Upper lobe of left lung (tissue), 6 donors: ENCODE measurements at places on chromosomes 2 and 18. TPM values are rescaled to one million over a fixed set of nuclear protein-coding genes. Genes with fewer than 3 reads are reported as not detected.

GRCh38 chr2:196335221-196335634, 163.8 kb upstream of the STK17B start:
- no peak overlapping the region for H3K27ac ChIP-seq
- H3K4me1 ChIP-seq, result peaks cover 4% of the 10 kb centered on the region
- H3K36me3 ChIP-seq, result no peaks in the 10 kb centered on the region
- no peak overlapping the region for H3K4me3 ChIP-seq
- no peaks in the 10 kb centered on the region for H3K27me3 ChIP-seq

DNA sequence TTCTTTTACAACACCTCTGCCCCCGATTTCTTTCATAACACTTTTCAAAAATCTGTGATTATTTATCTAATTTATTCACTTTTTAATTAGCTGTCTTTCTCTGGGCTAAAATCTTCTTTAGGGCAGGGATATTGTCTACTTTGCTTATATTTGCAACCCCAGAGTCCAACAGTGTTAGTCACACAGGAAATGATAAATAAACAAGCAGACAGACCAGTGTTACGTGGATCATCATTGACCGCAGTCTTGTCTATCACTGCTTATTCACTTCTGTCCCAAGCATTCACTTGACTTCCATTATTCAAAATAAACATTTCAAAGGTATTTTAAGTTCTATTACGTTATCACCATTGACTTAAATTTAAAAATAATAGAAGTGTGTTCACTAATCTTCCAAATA, 237.6 kb upstream of the UBE2E3 start:
- DNase-seq, result no peak

GRCh38 chr2:96083064-96083939, 33.1 kb downstream of the ADRA2B start:
- no peak overlapping the region for H3K4me3 ChIP-seq
- no peak for DNase-seq
- H3K27me3 ChIP-seq, result no peaks in the 10 kb centered on the region
- H3K27ac ChIP-seq, result no peak overlapping the region

- no peak overlapping the region for H3K4me3 ChIP-seq
- peaks cover 21% of the 10 kb centered on the region for H3K36me3 ChIP-seq
- peak overlapping the region; percentile 79 for H3K27ac ChIP-seq
- H3K27me3 ChIP-seq, result no peaks in the 10 kb centered on the region
- no peak for DNase-seq
- peaks cover 65% of the 10 kb centered on the region for H3K4me1 ChIP-seq
Observed at GRCh38 chr18:12012697-12013096, 31.4 kb downstream of the IMPA2 start.

DNA sequence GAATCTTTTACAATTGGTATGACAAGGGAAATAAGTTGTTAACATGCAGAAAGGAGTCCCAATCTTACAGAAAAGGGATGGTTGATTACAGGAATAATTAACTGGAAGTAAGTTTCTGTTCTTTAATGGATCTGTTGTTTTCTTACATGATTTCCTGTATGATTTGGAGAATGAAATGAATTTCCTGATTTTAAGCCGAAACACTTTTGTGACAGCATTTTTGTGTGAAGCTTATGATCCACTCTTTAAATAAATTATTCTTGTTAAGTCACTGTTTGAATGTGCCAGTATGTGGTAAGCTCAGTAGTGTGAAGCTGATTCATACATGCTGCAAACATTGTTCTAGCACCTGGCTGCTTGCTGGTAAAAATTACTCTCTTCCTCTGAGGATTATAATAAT, 516.2 kb downstream of the DCDC2C start:
- H3K27ac ChIP-seq, result no peak overlapping the region
- H3K4me3 ChIP-seq, result no peak overlapping the region
- H3K4me1 ChIP-seq, result no peaks in the 10 kb centered on the region
- DNase-seq, result no peak
- no peaks in the 10 kb centered on the region for H3K36me3 ChIP-seq
- H3K27me3 ChIP-seq, result no peaks in the 10 kb centered on the region

DNA sequence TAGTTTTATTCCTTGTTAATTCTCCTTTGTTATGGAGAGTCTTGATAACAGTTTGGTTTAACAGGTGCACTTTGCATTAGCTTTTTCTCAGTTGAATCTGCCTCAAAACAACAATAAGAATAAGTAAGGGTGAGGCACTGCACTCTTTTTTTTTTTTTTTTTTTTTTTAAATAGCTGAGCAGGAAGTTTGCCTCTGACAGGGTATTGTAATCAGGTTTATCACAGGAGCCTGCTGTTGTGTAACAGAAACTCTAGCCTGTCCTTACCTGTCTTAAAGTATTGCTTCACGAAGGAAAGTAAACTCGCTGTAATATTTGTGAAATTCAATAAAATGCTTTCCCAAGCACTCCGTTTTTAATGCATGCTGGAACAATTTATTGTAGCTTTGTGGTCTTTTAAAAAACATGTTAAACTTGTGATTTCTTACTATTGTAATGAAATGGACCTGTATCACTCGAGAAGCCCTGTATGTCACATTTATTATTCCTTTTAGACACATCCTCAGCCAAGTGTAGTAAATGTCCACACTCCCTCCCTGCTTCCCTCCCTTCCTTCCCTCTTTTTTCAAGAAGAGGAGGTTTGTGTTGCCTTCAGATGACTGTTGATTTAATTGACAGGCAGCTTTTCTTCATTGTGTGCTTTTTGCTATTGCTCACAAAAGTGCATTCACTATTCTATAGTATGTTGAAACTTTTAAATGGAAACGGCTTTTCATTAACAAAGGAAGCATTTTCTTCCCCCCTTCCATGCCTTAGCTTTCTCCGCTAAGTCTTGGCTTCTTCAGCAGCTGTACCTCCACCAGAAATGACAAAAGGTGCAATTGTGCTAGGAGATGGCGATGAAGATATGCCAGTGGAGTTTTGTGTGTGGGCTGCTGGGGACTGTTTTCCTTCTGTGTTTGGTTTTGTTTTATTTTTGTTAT, 52.7 kb downstream of the TAF1B start:
- peak overlapping the region; percentile 2 for H3K27ac ChIP-seq
- no peaks in the 10 kb centered on the region for H3K27me3 ChIP-seq
- H3K36me3 ChIP-seq, result no peaks in the 10 kb centered on the region
- no peak for DNase-seq
- H3K4me3 ChIP-seq, result no peak overlapping the region
- peaks cover 22% of the 10 kb centered on the region for H3K4me1 ChIP-seq

GRCh38 chr2:70511971-70512729, 41.5 kb downstream of the TGFA start:
- no peak overlapping the region for H3K27ac ChIP-seq
- no peak for DNase-seq
- no peaks in the 10 kb centered on the region for H3K27me3 ChIP-seq
- H3K4me1 ChIP-seq, result peaks cover 15% of the 10 kb centered on the region

- no peak for DNase-seq
- H3K4me1 ChIP-seq, result peaks cover 36% of the 10 kb centered on the region
- no peak overlapping the region for H3K4me3 ChIP-seq
Observed at GRCh38 chr2:70094171-70094977, 7.1 kb downstream of the PCBP1 start.

GRCh38 chr2:12918835-12919445, 202.2 kb downstream of the TRIB2 start:
- peak overlapping the region; percentile 66 for H3K27ac ChIP-seq
- no peaks in the 10 kb centered on the region for H3K27me3 ChIP-seq
- H3K4me3 ChIP-seq, result no peak overlapping the region

GRCh38 chr2:100614455-100615000, 51.7 kb downstream of the PDCL3 start:
- no peaks in the 10 kb centered on the region for H3K36me3 ChIP-seq
- H3K4me1 ChIP-seq, result no peaks in the 10 kb centered on the region
- no peak for DNase-seq
- no peak overlapping the region for H3K27ac ChIP-seq
- H3K27me3 ChIP-seq, result no peaks in the 10 kb centered on the region

DNA sequence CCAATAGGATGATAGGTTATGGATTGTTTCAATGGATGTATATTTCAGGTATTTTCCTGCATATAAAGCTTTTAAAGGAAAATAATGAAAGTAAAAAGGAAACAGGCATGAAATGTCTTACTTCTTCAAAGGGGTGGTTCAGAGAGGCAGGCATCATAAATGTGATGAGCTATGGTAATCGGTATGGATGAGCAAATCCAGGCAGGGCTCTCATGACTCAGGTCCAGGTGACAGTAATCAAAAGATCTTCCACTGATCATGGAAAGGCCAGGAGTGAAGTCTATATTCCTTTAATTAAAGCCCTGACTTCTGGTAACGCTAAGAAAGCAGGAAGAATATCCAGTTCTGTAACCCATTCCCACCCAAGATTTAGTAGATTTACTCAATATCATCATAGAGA, 48.7 kb upstream of the RGPD4 start:
- H3K27me3 ChIP-seq, result no peaks in the 10 kb centered on the region
- H3K4me1 ChIP-seq, result no peaks in the 10 kb centered on the region
- no peak overlapping the region for H3K4me3 ChIP-seq
- no peak overlapping the region for H3K27ac ChIP-seq
- no peaks in the 10 kb centered on the region for H3K36me3 ChIP-seq
- DNase-seq, result no peak

GRCh38 chr2:227623226-227623625, 5.9 kb downstream of the SCYGR4 start:
- DNase-seq, result no peak
- no peaks in the 10 kb centered on the region for H3K4me1 ChIP-seq
- no peaks in the 10 kb centered on the region for H3K27me3 ChIP-seq

DNA sequence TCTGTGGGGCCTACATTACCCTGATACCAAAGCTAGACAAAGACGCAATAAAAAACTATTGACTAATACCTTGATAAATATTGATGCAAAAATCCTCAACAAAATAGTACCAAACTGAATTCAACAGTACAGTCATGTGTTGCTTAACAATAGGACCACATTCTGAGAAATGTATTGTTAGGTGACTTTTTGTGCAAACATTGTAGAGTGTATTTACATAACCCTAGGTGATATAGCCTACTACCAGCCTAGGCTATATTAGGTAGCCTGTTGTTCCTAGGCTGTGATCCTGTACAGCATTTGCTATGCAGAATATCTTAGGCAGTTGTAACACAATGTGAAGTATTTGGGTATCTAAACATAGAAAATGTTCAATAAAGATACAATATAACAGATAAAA, 36.7 kb downstream of the CCDC138 start:
- no peaks in the 10 kb centered on the region for H3K27me3 ChIP-seq
- H3K36me3 ChIP-seq, result no peaks in the 10 kb centered on the region
- H3K4me1 ChIP-seq, result no peaks in the 10 kb centered on the region
- no peak overlapping the region for H3K4me3 ChIP-seq

DNA sequence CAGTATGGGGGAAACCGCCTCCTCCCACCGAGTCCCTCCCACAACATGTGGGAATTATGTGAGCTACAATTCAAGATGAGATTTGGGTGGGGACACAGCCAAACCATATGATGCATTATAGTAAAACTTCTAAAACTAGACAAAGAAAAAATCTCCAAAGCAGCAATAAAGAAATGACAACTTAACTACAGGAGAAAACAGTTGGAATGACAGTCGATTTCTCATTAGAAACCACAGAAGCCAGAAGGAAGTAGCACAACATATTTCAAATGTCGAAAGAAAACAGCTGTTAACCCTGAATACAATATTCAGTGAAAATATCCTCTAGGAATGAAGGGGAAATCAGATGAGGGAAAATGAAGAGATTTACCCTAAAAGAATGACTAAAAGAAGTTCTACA, 53.5 kb upstream of the TCF4 start:
- no peak overlapping the region for H3K4me3 ChIP-seq
- H3K27me3 ChIP-seq, result no peaks in the 10 kb centered on the region
- no peak for DNase-seq
- H3K27ac ChIP-seq, result no peak overlapping the region
- H3K4me1 ChIP-seq, result no peaks in the 10 kb centered on the region

DNA sequence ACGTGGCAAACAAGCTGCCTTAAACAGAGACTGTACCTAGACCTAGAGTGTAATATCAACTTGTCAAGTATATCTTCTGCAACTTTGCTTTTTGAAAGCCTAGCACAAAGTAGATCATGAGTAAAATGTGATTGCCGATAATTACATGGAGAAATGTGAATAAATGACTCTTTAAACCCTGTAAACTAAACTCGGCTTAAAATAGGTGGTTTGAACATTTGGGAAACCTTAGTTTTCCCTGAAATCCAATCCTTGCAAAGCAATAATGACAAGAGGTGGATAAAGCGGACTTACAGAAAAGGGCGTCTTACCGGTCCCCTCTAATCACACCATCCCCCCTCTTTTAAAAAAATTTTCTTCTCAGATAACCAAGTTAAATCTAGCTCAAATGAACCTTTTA, 549 bp upstream of the PSMD14 start:
- no peak for DNase-seq

GRCh38 chr2:206611191-206611590, 31.1 kb upstream of the FAM237A start:
- H3K27me3 ChIP-seq, result no peaks in the 10 kb centered on the region
- no peaks in the 10 kb centered on the region for H3K4me1 ChIP-seq
- no peak overlapping the region for H3K4me3 ChIP-seq
- no peak for DNase-seq
- no peak overlapping the region for H3K27ac ChIP-seq
- H3K36me3 ChIP-seq, result no peaks in the 10 kb centered on the region

GRCh38 chr2:69789772-69790600, 39.5 kb upstream of the GMCL1 start:
- DNase-seq, result no peak
- H3K27ac ChIP-seq, result peak overlapping the region; percentile 46
- H3K27me3 ChIP-seq, result no peaks in the 10 kb centered on the region
- H3K4me3 ChIP-seq, result no peak overlapping the region

- no peaks in the 10 kb centered on the region for H3K27me3 ChIP-seq
- no peak overlapping the region for H3K4me3 ChIP-seq
- H3K27ac ChIP-seq, result no peak overlapping the region
Observed at GRCh38 chr18:32295604-32296003, 105.8 kb downstream of the MEP1B start.

- no peaks in the 10 kb centered on the region for H3K4me1 ChIP-seq
- no peaks in the 10 kb centered on the region for H3K27me3 ChIP-seq
- H3K4me3 ChIP-seq, result no peak overlapping the region
Observed at GRCh38 chr2:211085056-211085680, 528.8 kb downstream of the CPS1 start.

GRCh38 chr2:161067846-161068350, 92.3 kb upstream of the TANK start:
- H3K36me3 ChIP-seq, result no peaks in the 10 kb centered on the region
- H3K4me3 ChIP-seq, result no peak overlapping the region
- no peak overlapping the region for H3K27ac ChIP-seq
- peaks cover 7% of the 10 kb centered on the region for H3K4me1 ChIP-seq
- no peaks in the 10 kb centered on the region for H3K27me3 ChIP-seq

- H3K27ac ChIP-seq, result no peak overlapping the region
- no peaks in the 10 kb centered on the region for H3K36me3 ChIP-seq
- no peak overlapping the region for H3K4me3 ChIP-seq
- no peak for DNase-seq
- H3K4me1 ChIP-seq, result no peaks in the 10 kb centered on the region
- no peaks in the 10 kb centered on the region for H3K27me3 ChIP-seq
Observed at GRCh38 chr2:68031542-68032160, 31.2 kb downstream of the C1D start.

GRCh38 chr2:13682540-13683272, 949.8 kb upstream of the LRATD1 start:
- H3K4me1 ChIP-seq, result no peaks in the 10 kb centered on the region
- no peak overlapping the region for H3K27ac ChIP-seq
- H3K4me3 ChIP-seq, result no peak overlapping the region
- no peaks in the 10 kb centered on the region for H3K27me3 ChIP-seq

EML6 gene
- 1.7 TPM for total RNA-seq

CFC1 gene
- not detected for total RNA-seq

CTNNA2 gene
- not detected for total RNA-seq

MC5R gene
- not detected for total RNA-seq

DSG2 gene
- 8.7 TPM for total RNA-seq

VPS54 gene
- total RNA-seq, result 43.7 TPM

MSH2 gene
- 16.3 TPM for total RNA-seq

ZNF397 gene
- 24.5 TPM for total RNA-seq

MSGN1 gene
- total RNA-seq, result not detected

MYO1B gene
- 311 TPM for total RNA-seq

RAB12 gene
- total RNA-seq, result 50.1 TPM
